ENCODE measurements at places on chromosomes 7 and 10. TPM values are rescaled to one million over a fixed set of nuclear protein-coding genes. Genes with fewer than 3 reads are reported as not detected.
A peak's percentile ranks its signal among the peaks of the same experiment; 100 is the strongest.

DNA sequence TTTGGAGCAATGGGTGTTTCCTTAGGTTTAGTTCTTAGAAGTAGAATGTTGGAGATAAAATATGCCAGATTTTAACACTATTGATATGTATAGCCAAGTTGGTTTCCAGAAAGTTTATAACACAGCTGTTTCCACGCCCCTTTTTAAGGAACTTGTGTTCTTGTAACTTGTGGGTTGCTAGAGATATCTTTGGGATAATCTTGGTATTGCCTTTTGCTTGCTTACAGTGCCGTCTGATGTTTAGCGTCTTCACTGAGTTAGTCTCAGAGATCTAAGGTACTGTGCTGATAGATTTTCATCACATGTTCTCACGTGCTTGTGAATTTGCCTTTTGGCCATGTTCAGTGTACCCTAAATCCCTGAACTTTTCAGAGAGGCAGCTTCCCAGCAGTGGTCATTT is 12.4 kb downstream of the TMEM248 start:
- H3K4me1 ChIP-seq, result peaks cover 15% of the 10 kb centered on the region
- no peak overlapping the region for H3K4me3 ChIP-seq
- no peak for DNase-seq
- no peaks in the 10 kb centered on the region for H3K36me3 ChIP-seq
- H3K27ac ChIP-seq, result no peak overlapping the region
- H3K27me3 ChIP-seq, result no peaks in the 10 kb centered on the region

- H3K4me3 ChIP-seq, result no peak overlapping the region
- no peaks in the 10 kb centered on the region for H3K4me1 ChIP-seq
- no peaks in the 10 kb centered on the region for H3K36me3 ChIP-seq
- DNase-seq, result no peak
- no peak overlapping the region for H3K27ac ChIP-seq
Observed at GRCh38 chr7:98038731-98039130, 48.7 kb upstream of the OCM2 start.

GRCh38 chr7:132245539-132245938 is 330.7 kb downstream of the PLXNA4 start:
- DNase-seq, result no peak
- no peak overlapping the region for H3K27ac ChIP-seq
- H3K4me3 ChIP-seq, result no peak overlapping the region
- H3K27me3 ChIP-seq, result no peaks in the 10 kb centered on the region

DNA sequence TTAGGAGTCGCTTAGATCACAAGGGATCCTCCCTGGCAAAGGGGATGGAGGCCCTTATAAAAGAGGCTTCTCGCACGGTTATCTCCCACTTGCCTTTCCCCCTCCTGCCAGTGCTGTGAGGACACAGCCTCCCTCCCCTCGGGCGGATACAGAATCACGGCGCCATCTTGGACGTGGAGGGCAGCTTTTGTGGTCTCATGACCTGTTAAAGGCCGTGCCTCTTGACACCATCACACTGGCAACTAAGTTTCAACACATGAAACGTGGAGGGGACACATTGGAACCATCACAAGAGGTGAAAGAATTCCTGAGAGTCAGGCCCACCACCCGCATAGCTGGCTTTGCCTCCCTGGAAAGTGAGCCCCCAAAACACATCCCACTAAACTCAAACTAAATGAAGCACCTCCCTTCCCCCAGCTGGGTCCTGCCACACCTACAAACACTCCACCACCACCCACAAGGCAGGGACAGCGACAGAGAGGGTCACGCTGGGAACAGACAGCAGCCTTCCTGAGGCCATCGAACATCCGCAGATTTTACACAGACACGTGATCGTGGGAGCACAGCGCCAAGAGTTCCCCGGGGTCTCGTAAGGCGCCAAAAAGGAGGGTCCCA is 110.6 kb downstream of the TCERG1L start:
- H3K36me3 ChIP-seq, result no peaks in the 10 kb centered on the region
- no peak overlapping the region for H3K4me3 ChIP-seq
- H3K4me1 ChIP-seq, result no peaks in the 10 kb centered on the region

GRCh38 chr7:151409667-151410404 is at the start of gene WDR86:
TSS of gene WDR86 (minus strand) at chr7:151410038. CDS start at chr7:151409589, 449 bp downstream.
- H3K4me3 ChIP-seq, result peak within 1 kb of the TSS; percentile 44
- H3K27ac ChIP-seq, result no peak within 1 kb of the TSS
- DNase-seq, result no peak
- no peaks in the 10 kb centered on the region for H3K27me3 ChIP-seq
- peaks cover 17% of the 10 kb centered on the region for H3K4me1 ChIP-seq

DNA sequence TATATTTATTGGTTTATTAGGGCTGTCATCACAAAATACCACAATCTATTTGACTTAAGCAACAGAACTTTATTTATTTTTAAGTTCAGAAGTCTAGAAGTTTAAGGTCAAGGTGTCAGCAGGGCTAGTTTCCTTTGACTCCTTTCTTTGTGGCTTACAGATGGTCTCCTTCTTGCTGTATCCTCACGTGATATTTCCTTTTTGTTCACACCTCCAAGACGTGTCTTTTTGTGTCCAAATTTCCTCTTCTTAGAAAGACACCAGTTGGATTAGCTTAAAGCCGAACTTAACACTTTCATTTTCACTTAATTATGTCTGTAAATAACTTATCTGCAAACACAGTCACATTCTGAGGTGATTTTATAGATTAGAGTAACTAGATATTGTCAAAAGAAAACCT is 631.4 kb upstream of the POT1 start:
- H3K4me3 ChIP-seq, result no peak overlapping the region
- no peak overlapping the region for H3K27ac ChIP-seq
- no peak for DNase-seq
- no peaks in the 10 kb centered on the region for H3K36me3 ChIP-seq
- H3K27me3 ChIP-seq, result no peaks in the 10 kb centered on the region

DNA sequence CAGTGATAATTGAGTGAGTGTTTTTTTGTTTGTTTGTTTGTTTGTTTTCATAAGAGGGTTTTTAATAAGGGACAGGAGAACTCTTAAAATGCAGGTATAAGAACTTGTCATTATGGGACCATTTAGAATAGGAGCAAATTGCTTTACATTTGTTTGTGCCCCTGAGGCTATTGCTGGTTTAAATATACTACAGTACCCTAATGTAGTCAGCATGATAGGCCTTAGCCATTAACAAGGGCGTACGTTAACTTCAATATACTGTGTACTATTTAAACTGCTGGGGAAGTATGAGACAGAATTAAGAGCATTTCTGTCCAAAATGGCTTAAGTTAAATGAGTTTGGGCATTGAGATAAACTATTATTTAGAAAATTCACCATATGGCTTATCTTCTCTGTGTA is 26.2 kb downstream of the PRKAR2B start:
- H3K36me3 ChIP-seq, result no peaks in the 10 kb centered on the region
- DNase-seq, result no peak
- H3K4me3 ChIP-seq, result no peak overlapping the region
- no peaks in the 10 kb centered on the region for H3K4me1 ChIP-seq
- H3K27ac ChIP-seq, result no peak overlapping the region
- H3K27me3 ChIP-seq, result no peaks in the 10 kb centered on the region

DNA sequence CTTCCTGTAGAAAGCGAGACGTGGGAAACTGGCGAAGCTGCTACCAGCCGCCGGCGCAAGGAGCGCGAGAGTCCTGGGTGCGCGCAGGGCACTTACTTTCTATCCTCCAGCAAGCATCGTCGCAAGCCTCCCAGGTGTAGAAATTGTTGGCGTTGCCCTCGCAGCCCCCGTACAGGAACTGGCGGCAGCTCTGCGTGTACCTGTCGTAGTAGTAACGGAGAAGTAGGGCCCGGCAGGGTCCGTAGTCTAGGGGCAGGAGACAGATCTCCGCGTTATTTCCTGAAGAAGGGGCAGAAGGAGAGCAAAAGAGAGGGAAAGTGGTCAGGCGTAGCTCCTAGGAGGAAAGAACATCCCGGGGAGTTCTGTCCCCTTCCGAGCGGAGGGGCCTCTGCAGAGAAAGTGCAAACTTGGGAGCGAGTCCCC is 501 bp downstream of the TFPI2 start:
- no peaks in the 10 kb centered on the region for H3K36me3 ChIP-seq
- H3K4me3 ChIP-seq, result peak overlapping the region; percentile 61
- peak overlapping the region; percentile 42 for H3K27ac ChIP-seq
- DNase-seq, result no peak
- no peaks in the 10 kb centered on the region for H3K27me3 ChIP-seq
- peaks cover 17% of the 10 kb centered on the region for H3K4me1 ChIP-seq

- H3K36me3 ChIP-seq, result no peaks in the 10 kb centered on the region
- DNase-seq, result no peak
- no peak overlapping the region for H3K27ac ChIP-seq
Observed at GRCh38 chr7:14055813-14056212, 66.3 kb upstream of the ETV1 start.

GRCh38 chr10:119658274-119658673 is 7.1 kb downstream of the BAG3 start:
- peak; percentile 91 for DNase-seq
- H3K27me3 ChIP-seq, result no peaks in the 10 kb centered on the region
- H3K27ac ChIP-seq, result peak overlapping the region; percentile 99
- no peak overlapping the region for H3K4me3 ChIP-seq
- no peaks in the 10 kb centered on the region for H3K4me1 ChIP-seq

DNA sequence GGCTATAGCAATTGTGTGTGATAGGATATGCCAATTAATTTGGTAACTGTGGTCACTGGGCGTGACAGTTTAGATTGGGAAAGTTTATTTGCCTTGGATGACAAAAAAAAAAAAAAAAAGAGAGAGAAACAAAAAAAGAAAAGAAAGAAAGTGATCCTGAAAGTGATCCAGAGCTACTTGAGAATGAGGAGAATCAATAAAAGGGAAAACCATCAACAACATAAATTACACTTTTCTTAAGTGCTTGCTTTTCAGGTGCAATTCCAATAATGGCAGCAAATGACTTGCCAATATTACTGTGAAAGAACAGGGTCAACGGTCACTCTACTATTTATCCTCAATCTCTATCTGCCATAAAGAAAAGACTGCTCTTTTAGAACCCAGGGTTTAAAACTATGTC is 191.8 kb upstream of the SEMA3C start:
- no peak for DNase-seq
- no peaks in the 10 kb centered on the region for H3K4me1 ChIP-seq
- H3K4me3 ChIP-seq, result no peak overlapping the region
- H3K36me3 ChIP-seq, result no peaks in the 10 kb centered on the region
- H3K27me3 ChIP-seq, result no peaks in the 10 kb centered on the region

GRCh38 chr7:121259826-121260225 is 69.0 kb upstream of the WNT16 start:
- H3K27me3 ChIP-seq, result no peaks in the 10 kb centered on the region
- H3K36me3 ChIP-seq, result no peaks in the 10 kb centered on the region

GRCh38 chr7:129227646-129228578 is 3.1 kb downstream of the AHCYL2 start:
- H3K27ac ChIP-seq, result no peak overlapping the region
- DNase-seq, result no peak
- no peaks in the 10 kb centered on the region for H3K4me1 ChIP-seq
- no peak overlapping the region for H3K4me3 ChIP-seq

DNA sequence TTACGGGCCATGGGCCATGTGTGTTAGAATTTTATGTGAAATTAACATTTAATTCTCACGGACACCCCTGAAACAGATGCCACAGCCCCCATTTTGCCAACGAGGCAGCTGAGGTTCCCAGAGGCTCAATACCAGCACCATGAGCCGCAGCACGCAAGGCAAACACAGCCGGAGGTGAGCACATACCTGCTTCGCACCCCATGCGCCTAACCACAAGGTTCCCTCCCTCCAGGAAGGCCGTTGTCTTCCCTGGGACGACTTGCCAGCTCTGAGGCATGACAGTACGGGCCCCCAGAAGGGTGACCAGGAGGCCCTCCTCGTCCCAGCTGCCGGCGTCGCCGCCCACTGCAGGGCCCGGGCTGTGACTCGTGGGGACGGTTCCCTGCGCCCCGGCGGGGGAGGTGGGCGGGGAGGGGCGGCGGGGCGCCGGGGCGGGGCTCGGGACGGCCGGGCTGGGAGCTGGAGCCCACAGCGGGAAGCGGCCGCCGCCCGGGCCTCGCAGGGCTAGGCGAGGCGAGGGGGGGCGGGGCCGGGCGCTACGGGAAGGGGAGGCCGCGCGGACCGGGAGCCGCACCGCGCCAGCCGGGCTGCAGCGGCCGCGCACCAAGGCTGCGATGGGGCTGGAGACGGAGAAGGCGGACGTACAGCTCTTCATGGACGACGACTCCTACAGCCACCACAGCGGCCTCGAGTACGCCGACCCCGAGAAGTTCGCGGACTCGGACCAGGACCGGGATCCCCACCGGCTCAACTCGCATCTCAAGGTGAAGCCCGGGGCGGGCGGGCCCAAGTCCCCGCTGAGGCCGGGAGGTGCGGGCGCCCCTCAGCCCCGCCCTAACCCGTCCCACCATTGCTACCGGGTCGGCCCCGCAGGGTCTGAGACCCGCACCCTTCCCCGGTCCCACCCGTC is at the start of gene CAV2:
Gene CAV2, plus strand, starts transcription at position 571 of the 910 bp plus-strand sequence. Its CDS starts 44 bp downstream, at position 615.
- DNase-seq, result peak; percentile 72
- no peaks in the 10 kb centered on the region for H3K36me3 ChIP-seq
- H3K27ac ChIP-seq, result peak within 1 kb of the TSS; percentile 98
- H3K27me3 ChIP-seq, result no peaks in the 10 kb centered on the region

DNA sequence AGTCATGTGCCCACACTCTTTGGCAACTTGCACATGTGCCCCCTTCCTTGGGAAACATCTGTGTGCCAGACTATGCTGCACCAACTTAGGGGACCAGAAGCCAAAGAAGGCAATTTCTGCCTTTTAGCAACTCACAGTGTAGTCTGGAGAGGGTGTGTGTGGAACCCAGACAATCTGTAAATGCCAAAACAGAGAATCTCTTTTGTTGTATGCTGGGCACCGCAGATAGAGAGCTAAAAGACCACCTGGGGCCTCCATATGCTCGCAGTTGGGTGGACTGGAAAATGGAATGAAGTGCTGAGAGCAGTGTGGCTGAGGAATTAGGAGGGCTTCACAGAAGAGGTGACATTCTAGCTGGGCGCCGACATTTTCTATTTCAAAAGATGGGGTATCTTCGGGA is 26.4 kb downstream of the UBTD1 start:
- peaks cover 43% of the 10 kb centered on the region for H3K4me1 ChIP-seq
- no peak overlapping the region for H3K27ac ChIP-seq
- H3K27me3 ChIP-seq, result no peaks in the 10 kb centered on the region
- no peak overlapping the region for H3K4me3 ChIP-seq

DNA sequence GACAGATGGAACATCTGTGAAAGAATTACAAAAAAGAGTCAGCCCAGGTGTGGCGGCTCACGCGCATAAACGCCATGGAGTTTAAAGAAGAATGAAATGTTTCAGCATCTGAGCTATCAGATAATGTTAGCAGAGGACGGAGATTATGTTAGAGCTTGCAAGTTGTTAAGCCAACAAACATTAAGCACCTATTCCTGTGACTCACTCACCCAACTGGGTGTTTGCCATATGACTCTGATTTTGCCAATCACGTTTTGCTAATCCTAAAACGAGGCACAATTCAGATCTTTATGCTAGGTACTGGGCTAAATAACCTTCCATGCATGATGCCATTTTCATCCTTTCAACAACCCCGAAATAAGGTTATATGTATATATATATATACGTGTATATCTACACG is 29.0 kb upstream of the CCNY start:
- no peaks in the 10 kb centered on the region for H3K4me1 ChIP-seq
- H3K27ac ChIP-seq, result no peak overlapping the region
- H3K27me3 ChIP-seq, result no peaks in the 10 kb centered on the region
- H3K36me3 ChIP-seq, result no peaks in the 10 kb centered on the region

Gene ATP6V0A4
- total RNA-seq, result not detected

Gene GALNT17
- 0.82 TPM for total RNA-seq

Gene STEAP1
- 1.8 TPM for total RNA-seq

Gene TMEM130
- not detected for total RNA-seq

All from right atrium auricular region (tissue), 2 donors.